ENCODE measurements at places on chromosomes 11 and 22. TPM values are rescaled to one million over a fixed set of nuclear protein-coding genes. Genes with fewer than 3 reads are reported as not detected.

DNA sequence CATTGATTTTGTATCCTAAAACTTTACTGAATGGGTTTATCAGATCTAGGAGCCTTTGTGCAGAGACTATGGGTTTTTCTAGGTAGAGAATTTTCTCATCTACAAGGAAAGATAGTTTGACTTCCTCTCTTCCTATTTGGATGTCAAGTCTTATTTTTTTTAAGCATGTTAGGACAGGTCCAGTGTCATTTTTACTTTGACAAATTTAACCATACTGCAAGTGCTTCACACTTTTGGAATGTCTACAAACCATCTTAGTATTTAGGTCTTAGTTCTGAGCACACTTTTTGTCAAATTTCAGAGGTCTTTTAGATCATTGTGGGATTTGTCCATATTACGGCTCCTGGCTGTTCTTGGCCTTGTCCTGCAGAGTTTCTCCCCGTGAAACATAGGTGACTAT, 715.2 kb upstream of the RAG2 start:
- no peak for DNase-seq

GRCh38 chr11:64314805-64315561, 2.4 kb downstream of the TRMT112 start:
- DNase-seq = no peak

DNA sequence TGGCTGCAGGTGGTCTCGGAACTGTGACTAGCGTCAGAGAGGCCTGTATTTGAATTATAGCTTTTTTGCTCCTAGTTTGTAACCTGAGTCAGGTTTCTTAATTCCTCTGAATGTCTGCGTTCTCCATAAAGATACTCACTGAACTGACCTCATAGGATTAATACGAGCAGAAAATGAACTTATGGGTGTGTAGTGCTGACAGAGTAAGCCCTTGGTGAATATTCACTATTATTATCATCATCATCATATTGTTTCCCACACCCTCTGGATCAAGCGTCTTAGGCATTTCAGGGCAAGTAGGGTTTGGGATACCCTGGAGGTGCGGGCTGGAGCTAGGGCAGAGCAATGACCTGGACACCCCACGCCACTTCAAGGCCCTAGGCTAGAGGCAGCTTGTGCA, 29.0 kb downstream of the ARFGAP2 start:
- DNase-seq = no peak

DNA sequence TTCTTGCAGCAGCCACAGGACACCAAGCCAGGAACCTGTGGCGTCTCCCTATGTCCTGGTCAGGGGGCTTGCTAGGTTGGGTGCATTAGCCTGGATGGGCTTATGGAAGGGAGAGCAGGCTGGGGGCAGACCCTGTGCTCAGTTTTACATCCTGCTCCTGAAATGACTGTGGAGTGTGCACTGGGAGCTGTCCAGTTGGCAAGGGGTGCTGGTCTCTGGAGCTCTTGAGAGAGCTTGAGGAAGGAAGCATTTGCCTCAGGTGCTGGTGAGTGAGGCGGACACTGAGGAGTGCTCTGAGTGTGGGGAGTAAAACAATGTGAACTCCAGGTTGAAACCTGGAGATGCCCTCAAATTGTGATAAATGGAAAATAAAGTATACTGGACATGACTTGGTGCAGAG, 3.4 kb downstream of the SCGB1D4 start:
- no peak for DNase-seq

DNA sequence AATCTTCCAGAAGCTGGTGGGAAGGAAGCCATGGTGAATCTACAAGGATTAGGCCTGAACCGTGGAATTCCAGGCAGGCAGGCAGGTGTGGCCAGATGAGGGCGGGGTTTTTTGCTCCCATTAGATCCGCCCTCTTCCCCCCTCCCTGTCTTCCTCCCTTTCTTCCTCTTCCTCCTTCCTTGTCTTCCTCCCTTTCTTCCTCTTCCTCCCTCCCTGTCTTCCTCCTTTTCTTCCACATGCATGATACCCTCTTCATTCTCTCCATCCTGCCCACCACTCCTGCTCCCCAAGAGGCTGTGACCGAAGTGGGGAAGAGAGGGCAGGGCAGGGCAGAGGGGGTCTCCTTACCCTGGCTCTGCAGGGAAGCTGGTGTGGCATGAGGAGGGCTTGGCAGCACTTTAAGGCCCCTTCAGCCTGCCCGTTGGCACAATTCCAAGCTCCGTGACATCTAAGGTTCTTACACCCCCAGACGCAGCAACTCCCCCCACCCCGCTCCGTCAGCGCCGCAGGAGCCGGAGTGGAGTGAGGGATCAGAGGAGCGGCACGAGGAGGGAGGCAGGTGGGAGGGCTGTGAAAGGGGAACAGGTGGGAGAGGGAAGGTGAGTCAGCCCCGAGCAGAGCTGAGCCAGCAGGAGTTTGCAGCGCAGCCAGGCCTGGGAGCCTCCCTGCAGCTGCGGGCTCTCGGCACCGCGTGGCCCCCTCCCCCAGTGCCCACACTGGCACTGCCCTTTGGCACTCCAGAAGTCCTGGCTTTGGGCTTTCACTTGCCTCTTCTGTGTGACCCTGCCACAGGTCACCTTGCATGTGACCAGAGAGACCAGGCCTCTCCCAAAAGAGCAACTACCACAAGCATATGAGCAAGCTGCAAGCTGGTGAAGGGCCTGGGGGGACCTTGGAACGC, 32.1 kb downstream of the KCNJ4 start:
- DNase-seq = no peak

Gene CYP2R1
- total RNA-seq = 12.3 TPM

Gene TMEM86A
- total RNA-seq = 11.7 TPM

All from lower lobe of right lung (tissue), 2 donors.